ENCODE measurements at places on chromosomes 13 and 19.

DNA sequence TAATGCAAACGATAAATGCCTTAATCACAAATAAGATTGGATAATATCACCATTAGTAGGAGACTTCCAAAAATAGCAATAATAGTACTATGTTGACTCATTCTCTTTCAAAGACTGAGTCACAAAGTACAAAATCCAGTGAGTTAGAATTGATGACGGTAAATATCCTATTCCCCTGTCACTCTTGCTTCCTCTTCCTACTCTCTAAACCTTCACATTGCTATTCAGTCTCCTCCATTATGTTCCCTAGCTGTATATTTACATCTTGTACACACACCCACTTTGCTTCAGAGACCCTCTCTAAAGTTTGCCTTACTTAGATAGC, 26.3 kb upstream of the INTS6 start:
- DNase-seq: no peak

DNA sequence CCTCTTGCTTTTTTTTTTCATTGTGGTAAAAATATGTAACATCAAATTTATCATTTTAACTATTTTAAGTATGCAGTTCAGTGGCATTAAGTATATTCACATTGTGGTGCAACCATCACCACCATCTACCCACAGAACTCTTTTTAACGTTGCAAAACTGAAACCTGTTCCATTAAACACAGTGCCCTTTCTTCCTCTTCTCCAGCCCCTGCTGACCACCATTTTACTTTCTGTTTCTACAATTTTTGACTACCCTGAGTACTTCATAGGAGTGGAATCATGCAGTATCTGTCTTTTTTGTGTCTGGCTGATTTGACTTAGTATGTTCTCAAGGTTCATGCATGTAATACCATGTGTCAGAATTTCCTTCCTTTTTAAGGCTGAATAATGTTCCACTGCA, 153.1 kb downstream of the FGF9 start:
- DNase-seq: no peak

DNA sequence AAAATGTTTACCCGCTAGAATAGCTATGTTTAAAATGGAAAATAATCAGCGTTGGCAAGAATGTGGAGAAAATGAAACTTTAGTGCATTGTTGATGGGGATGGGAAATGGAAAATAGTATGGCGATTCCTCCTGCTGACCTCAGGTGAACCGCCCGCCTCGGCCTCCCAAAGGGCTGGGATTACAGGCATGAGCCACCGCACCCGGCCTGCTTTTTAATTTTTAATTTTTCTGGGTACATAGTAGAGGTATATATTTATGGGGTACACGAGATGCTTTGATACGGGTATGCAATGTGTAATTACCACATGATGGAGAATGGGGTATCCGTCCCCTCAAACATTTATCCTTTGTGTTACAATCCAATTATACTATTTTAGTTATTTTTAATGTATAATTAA, 7.3 kb upstream of the NLRP8 start:
- DNase-seq: no peak

- no peak for DNase-seq
Observed at GRCh38 chr13:40389081-40389641, 277.3 kb downstream of the FOXO1 start.

- no peak for DNase-seq
Observed at GRCh38 chr13:77516342-77516789, 19.1 kb upstream of the SCEL start.

DNA sequence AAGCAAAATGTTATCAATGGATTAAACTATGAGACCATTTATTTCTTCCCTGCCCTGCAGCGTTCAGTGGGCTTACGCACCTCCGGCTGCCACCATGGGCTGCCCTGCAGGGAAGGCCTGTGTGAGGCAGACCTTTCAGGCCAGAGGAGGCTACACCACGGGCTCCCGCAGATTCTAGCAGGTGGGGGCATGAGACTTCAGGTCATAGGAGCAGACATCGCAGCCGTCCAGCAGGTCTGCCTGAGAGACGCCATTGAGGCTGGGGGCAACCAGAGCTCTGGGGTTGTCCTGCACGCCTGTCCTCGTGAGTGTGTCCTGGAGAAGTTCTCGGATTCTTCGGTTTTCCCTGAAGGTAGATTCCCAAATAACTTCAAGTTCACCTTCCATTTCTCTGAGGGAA, 9.4 kb upstream of the SLC7A9 start:
- no peak for DNase-seq

GRCh38 chr13:70714993-70715392, 606.7 kb upstream of the KLHL1 start:
- no peak for DNase-seq

GRCh38 chr19:19191768-19192077, 229 bp downstream of the BORCS8 start:
- DNase-seq: no peak

GRCh38 chr13:27353166-27353583, 71.2 kb upstream of the GTF3A start:
- DNase-seq: no peak

DNA sequence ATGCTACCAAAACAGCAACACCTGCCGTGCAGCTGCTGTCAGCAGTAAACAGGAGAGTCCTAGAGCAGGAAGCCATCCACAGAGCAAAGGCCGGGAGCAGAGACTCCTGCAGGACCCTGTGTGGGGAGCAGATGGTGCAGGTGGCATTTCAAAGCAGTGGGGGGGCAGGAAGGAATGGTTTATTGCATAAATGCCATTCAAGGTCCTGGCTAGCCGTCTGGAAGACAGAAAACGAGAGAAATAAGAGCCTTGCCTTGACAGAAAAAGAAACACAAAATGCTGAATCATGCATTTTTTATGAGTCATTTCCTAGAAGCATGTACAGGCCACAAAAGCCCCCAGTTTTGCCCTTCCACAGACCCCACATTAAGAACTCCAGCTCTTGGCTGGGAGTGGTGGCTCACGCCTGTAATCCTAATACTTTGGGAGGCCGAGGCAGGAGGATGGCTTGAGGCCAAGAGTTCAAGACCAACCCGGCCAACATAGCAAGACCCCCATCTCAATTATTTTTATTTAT, 5.4 kb downstream of the RSPH6A start:
- DNase-seq: no peak

- DNase-seq: no peak
Observed at GRCh38 chr13:105363261-105364190, 1171.9 kb downstream of the EFNB2 start.

DNA sequence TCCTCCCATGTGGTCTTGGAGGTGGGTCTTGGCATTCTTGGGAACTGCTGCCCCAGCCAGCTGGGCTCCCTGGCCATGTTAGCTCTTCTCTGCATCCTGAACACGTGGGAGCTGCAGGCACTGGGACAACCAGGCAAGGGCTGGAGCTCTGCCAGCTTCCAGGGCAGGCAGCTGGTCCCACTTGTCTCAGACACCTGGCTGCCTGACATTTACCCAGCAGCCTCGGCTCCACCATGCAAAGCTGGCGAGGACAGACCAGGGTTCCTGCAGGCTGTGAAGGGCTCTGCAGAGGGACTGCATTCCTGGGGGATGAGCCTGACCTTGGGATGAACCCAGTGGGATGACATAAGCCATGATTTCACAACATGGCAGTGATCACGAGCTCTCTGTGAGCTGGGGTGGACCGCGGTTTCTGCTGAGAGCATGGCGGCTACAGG, 99.0 kb upstream of the TSHZ3 start:
- DNase-seq: no peak

DNA sequence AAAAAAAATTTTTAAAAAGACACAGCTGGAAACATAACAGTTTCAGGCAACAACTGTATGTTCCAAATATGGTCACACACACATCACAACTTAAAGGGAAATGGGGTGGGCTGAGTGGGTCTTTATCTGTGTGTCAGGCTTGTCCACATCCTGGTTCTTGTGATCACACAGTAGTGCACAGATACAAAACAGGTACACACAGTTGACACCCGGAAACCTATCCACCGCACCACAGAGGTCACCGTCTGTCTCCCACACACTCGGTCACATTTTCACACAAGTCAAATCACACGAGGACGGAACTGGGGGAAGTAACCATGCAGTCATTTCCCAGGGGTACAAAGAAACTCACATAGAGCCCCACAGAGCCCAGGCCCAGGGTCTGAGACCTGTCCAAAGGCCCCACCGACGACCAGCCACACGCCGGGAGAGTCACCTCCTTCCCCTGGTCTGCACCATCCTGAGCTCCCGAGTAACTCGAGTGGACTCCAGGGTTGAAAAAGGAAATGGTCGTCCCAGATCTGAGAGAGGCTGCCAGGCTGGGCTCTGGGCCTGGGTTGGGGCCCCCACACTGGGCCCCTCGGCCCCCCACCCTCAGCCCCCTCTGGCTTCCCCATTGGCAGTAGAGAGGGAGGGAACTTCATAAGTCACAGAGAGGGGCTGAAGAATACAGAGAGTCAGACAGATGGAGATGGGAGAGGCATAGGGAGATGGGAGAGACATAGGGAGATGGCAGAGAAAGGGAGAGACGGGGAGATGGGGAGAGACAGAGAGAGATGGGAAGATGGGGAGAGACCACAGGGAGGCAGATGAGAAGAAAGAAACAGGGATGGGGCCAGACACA, 1.3 kb upstream of the PPAN start:
- no peak for DNase-seq

DNA sequence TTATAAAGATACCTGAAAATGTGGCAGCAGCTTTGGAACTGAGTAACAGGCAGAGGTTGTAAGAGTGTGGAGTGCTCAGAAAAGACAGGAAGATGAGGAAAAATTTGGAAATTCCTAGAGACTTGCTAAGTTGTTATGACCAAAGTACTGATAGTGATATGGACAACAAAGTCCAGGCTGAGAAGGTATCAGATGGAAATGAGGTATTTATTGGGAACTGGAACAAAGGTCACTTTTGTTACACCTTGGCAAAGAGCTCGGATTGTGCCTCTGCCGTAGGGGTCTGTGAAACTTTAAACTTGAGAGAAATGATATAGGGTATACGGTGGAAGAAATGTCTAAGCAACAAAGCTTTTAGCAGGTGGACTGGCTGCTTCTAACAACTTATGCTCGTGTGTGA, 419.9 kb downstream of the PCDH17 start:
- no peak for DNase-seq

GRCh38 chr19:12995596-12996405, 526 bp downstream of the NFIX start:
- no peak for DNase-seq

GRCh38 chr13:32779119-32779518, 192.9 kb downstream of the PDS5B start:
- DNase-seq: no peak

GRCh38 chr13:111515635-111516034, 195.2 kb downstream of the TEX29 start:
- no peak for DNase-seq

- no peak for DNase-seq
Observed at GRCh38 chr13:46211116-46211482, 629 bp upstream of the LRRC63 start.

GRCh38 chr13:53100394-53101063, 71.9 kb downstream of the OLFM4 start:
- no peak for DNase-seq

GRCh38 chr19:9797871-9798270, 21.0 kb downstream of the FBXL12 start:
- no peak for DNase-seq

- no peak for DNase-seq
Observed at GRCh38 chr13:31595563-31595962, 143.8 kb upstream of the RXFP2 start.

DNA sequence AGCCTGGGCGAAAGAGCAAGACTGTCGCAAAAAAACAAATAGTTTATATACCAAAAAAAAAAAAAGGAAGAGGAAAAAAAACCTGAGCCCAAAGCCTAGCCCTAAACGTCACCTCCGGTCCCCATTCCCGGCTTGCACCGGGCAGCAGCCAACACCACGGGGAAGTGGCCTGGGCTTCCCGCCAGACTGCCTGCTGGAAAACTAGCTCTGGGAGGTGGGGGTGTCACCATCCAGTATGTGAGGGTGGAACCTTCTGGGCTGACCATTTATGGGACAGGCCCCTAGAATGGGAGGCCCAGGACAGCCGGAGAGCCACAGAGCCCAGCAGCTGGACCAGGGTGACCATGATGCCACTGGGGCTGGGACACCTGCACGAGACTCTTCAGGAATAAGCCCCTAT, 37.3 kb downstream of the IL12RB1 start:
- DNase-seq: no peak

- no peak for DNase-seq
Observed at GRCh38 chr19:16969135-16969534, 57.5 kb downstream of the CPAMD8 start.

- no peak for DNase-seq
Observed at GRCh38 chr19:55094456-55095259, 19.0 kb downstream of the EPS8L1 start.

GRCh38 chr19:49488046-49488862, 846 bp downstream of the RPL13A start:
- DNase-seq: no peak

GRCh38 chr13:80894917-80895316, 554.0 kb upstream of the SPRY2 start:
- no peak for DNase-seq

DNA sequence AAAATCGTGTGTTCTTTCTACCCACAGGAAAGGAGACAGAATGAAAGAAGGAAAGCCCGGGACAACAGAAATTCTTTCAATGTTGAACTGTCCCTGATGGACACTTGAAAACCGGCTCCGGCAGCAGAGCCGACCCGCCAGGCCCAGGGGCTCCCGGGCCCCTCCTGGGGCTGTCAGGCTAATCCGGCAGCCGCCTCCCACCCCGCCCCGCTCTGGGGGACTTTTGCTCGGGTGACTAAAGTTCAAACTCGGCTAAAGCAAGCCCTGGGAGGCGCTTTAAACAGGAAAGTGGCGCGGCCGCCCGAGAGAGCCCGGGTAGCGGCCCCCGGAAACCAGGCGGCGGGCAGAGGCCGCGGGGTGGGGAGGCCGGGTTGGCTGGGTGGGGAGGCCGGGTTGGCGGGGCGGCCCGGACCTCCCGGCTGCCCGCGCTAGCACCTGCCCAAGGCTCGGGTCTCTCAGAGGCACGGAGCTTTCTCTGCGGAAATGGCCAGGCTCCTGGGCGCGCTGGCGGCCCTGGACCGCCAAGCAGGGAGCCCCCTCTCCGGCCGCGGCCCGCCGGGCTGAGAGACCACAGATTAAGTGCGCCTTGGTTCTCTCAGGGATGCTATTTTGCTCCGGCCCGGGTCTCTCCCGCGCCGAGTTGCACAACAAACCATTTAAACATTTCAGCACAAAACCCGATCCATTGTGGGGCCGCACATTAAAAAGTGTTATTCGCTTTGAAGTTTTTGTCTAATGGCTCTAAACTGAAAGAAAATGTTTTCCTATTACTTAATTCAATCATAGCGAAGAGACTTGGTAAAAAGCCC, 2.6 kb upstream of the GSX1 start:
- DNase-seq: no peak

Measured in NCI-H1092 (cell line).